ENCODE measurements at places on chromosomes 5 and 9.

- peak; percentile 84 for DNase-seq
These were observed 77.0 kb downstream of the OXCT1 start for GRCh38 chr5:41793141-41793770.

DNA sequence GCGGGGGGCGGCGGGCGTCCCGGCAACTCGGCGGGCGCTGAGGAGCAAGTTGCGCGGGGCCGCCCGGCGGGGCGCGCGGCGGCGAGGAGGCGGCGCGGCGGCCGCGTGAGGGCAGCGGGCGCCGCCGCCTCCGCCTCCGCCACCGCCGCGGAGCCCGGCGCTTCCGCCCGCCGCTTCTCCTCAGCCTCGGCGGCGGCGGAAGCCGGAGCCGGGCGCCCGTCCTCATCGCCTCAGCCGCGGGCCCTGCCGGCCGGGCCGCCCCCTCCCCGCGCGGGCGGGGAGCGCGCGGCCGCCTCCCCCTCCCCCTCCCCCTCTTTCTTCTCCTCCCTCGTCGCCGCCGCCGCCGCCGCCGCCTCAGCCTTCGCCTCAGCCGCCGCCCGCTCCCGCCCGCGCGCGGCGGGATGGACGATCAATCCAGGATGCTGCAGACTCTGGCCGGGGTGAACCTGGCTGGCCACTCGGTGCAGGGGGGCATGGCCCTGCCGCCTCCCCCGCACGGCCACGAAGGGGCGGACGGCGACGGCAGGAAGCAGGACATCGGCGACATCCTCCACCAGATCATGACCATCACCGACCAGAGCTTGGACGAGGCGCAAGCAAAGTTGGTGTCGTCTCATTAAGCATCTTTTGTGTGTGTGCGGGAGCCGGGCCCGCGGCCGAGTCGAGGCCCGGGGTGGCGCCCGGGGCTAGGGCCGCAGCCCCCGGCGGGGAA lies at the start of gene PBX3:
Gene PBX3, plus strand, starts transcription at position 321 of the 712 bp plus-strand sequence.
- peak; percentile 38 for DNase-seq

- DNase-seq, result no peak
These were observed 30.4 kb downstream of the MVB12B start for GRCh38 chr9:126357074-126357473.

GRCh38 chr9:29422438-29422837 lies 1849.2 kb upstream of the C9orf72 start:
- no peak for DNase-seq

DNA sequence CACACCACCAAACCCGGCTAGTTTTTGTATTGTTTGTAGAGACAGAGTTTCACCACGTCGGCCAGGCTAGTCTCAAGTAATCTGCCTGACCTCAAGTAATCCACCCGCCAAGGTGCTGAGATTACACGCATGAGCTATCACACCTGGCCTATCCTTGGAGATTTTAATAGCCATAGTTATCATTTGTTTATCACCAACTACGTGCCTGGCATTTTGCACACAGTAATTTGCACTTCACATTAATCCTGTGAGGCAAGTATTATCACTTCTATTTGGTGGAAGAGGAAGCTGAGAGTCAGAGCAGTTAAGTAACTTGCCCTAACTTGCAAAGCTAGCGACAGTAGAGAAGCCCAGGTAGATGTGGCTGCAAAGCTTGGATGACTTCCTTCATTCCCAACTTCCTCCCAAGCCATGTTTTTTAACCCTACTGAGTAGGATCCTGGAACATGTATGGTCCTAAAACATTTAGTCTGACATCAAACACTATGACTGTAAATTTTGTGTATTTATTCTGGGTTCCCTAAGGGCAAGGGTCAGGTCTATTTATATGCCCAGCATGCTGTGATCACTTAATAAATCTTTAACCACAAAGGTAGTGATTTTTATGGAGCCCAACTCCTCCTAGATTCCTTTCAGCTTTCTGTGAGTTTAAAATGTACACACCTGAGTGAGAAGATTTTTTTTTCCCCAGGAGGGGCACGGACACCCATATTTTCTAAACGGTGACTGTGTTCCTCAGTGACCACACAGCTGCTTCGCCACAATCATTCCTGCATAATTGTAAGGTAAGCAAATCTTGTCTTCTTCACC lies 100.2 kb upstream of the RAI14 start:
- no peak for DNase-seq

DNA sequence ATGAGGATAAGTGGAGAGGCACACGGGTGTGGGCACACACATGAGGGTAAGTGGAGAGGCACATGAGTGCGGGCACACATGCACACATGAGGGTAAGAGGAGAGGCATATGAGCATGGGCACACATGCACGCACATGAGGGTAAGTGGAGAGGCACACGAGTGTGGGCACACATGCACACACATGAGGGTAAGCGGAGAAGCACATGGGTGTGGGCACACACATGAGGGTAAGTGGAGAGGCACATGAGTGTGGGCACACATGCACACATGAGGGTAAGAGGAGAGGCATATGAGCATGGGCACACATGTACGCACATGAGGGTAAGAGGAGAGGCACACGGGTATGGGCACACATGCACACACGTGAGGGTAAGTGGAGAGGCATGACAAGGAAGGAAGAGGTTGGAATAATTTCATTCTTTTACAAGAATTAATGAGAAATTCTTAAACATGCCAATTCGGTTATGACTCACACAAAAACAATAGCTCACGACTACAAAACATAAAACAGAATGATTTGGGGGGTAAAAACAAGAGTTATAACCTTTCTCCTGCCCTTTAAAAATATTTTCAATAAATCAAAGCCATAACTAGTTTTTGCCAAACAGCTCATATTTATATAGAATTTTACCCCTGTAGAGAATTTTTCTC lies 67.5 kb downstream of the APBA1 start:
- DNase-seq, result no peak

DNA sequence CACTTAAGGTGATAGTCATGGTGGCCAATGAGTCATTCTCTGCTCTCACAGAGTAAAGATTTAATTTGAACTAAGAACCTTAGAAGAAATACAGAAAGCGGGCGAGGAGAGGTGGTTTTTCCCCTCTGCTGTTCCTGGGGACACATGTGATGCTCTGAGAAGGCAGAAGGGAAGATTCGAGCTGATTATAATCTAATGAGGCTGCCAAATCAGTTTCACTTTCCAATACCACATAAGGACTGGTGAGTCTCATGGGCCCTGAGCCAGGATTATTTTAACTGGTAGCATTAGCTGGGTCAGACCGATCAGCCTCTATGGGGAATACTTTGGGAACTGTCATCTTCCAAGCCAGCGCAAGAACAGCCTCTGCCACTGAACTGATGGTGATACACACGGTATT lies 116.5 kb downstream of the SLC1A3 start:
- peak; percentile 20 for DNase-seq

- no peak for DNase-seq
These were observed 2.2 kb downstream of the CPEB4 start for GRCh38 chr5:173890195-173890991.

DNA sequence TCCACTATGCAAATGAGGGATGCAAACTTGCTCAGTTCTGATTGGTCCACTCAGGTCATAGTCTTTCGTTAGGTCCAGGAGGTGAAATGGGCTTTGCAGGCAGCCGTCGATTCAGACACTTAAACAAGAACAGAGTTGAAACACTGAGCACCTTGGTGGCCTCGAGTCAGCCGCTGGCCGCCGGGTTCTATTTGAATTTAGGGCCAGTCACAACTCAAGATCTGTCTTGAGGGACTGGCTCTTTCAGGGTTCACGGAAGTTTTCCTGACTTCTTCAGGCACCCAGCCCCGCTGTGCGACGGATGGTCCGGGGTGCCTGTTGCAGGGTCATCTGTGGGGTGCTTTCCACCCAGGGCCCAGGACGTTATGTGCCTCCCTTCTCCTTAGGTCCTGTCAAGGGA lies 412.8 kb upstream of the IRX4 start:
- DNase-seq, result no peak

DNA sequence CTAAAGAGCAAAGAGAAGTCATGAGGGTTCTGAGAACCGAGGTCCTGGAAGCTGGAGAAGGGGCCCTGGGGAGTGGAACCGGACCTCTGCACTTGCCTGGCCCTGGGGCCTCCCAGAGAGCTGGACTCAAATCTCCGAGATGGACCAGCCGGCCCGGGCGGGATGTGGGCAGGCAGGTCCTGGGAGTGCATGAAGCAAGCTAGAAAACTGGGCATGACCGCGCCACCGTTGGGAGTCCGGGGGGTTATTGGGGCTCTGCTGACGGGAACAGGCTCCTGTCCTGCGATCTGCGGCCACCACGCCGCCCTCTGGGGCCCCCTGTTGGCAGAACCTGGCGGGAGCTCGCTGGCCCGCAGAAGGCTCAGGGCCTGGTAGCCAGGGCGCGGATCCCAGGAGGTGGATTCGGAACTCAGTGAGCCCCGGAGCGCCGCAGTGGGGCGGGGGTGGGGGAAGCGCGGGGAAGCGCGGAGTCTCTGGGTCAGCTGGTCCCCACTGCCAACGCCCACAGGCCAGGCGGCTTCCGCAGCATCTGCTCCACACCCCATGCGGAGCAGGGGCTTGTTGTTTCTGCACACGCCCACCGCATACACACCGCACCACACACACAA lies 150.6 kb downstream of the ERCC6L2 start:
- no peak for DNase-seq

GRCh38 chr9:107698779-107699178 lies 209.2 kb upstream of the KLF4 start:
- no peak for DNase-seq

GRCh38 chr9:130729145-130729544 lies 35.6 kb downstream of the EXOSC2 start:
- peak; percentile 3 for DNase-seq

- DNase-seq, result no peak
These were observed 82.7 kb downstream of the SV2C start for GRCh38 chr5:76165711-76166374.

DNA sequence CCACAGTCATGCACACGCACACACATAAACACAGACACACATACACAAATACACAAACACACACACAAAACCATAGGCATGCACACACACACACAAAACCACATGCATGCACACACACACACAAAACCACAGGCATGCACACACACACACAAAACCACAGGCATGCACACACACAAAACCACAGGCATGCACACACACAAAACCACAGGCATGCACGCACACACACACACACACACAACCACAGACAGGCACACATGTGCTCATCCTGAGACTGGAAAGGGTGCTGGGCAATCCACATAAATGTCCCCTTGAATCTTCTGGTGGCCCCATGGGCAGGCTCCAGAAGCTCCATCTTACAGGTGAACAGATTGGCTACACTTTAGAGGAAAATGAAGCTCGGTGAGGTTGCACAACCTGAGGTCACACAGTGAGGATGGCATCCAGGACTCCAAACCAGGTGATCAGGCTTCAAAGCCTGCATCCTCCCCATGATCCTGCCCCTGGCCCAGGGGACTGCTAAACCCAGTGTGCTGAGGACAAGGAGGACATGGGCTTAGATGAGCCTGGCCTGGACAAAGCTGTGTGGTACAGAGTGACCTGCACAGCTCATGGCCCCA lies 144.8 kb downstream of the GADD45G start:
- no peak for DNase-seq

- peak; percentile 78 for DNase-seq
These were observed at the start of gene TRPM6 for GRCh38 chr9:74887041-74887980. TRPM6 (minus strand) TSS chr9:74887921; CDS start chr9:74887856, 65 bp downstream.

- DNase-seq, result no peak
These were observed 123.5 kb downstream of the RASEF start for GRCh38 chr9:82939451-82939850.

GRCh38 chr5:93612855-93613243 lies 29.8 kb downstream of the NR2F1 start:
- no peak for DNase-seq

GRCh38 chr9:33377089-33377715 lies 25.2 kb downstream of the AQP7 start:
- no peak for DNase-seq

GRCh38 chr5:174177976-174178605 lies 132.6 kb downstream of the NSG2 start:
- no peak for DNase-seq
